ENCODE measurements at places on chromosomes 13 and 19.
A peak's percentile ranks its signal among the peaks of the same experiment; 100 is the strongest.

GRCh38 chr13:24038841-24039330 is 121.6 kb upstream of the SPATA13 start:
- DNase-seq, result peak; percentile 49

GRCh38 chr19:48530066-48530720 is 18.6 kb upstream of the LMTK3 start:
- no peak for DNase-seq

GRCh38 chr13:99981735-99982035 is at the start of gene ZIC2:
TSS of gene ZIC2 (plus strand) at chr13:99981784. CDS start at chr13:99982065, 281 bp downstream.
- no peak for DNase-seq

- DNase-seq, result no peak
Observed at GRCh38 chr13:75803164-75803611, 167.1 kb downstream of the LMO7 start.

GRCh38 chr19:19297759-19298158 is 22.6 kb downstream of the SUGP1 start:
- no peak for DNase-seq

- DNase-seq, result no peak
Observed at GRCh38 chr13:114166381-114167131, 12.5 kb upstream of the CFAP97D2 start.

DNA sequence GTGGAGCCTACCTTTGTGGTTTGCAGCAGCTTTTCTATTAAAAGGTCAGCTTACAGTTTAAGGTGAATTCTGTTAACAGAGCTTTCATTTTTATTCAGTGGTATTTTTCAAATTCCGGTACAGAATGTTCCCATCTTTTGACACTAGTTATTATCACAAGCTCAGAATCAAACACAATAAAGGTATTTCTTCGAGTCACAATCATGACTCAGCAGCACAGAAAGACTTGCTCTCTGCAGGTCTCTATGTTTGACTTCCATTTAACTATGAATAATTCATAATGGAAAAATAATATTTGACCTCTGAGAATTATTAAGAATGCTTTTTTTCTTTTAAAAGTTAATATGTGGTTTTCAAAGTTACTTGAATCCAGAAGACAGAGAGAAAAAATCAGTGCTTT is 28.2 kb downstream of the DACH1 start:
- peak; percentile 28 for DNase-seq

DNA sequence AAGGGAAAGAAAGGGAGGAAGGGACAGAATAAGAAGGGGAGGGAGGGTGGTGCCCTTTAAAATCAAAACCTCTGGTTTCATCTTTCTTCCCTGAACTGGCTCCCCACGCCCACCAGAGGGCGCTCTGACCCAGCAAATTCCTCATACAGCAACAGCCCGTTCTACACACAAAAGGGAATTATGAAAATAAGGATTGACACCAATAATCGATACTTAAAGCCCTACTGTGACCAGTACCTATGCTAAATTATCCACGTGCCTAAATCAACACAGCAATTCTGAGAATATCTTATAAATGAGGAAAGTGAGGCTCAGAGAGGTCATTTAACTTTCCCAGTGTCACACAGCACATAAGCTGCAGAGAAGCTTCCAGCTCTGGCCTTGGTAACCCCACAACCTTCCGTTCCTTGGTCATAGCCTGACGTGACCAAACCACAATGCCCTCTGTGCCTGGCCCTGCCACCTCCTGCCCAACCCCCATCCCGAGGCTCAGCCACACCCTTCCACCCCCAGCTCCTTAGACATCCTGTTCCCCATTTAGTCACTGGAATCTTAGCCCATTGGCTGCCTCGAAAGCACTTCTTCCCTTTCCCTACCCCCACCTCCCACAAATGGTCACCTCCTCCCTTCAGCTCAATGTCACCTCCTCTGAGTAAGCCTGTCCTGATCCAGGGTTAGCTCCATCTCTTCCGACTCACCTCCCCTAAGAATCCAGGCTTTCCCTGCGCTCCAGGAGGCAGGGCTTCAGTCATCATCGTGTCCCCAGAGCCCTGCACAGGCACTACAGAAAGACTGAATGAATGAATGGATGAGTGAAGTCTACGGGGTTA is 34.2 kb upstream of the PNMA8B start:
- DNase-seq, result peak; percentile 77

DNA sequence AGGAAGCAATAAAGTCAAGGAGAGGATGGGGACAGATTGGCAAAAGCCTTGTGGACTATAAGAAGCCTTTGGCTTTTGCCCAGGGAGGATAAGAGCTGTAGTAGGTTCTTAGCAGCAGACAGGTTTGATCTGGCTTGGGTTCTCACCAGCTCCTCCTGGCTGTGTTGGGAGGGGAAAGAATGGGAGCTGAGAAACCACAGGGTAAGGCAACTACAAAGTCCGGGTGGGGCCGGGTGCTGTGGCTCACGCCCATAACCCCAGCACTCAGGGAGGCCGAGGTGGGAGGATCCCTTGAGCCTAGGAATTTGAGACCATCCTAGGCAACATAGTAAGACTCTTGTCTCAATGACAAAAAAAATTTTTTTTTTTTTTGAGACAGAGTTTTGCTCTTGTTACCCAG is 20.6 kb downstream of the NECTIN2 start:
- DNase-seq, result no peak

DNA sequence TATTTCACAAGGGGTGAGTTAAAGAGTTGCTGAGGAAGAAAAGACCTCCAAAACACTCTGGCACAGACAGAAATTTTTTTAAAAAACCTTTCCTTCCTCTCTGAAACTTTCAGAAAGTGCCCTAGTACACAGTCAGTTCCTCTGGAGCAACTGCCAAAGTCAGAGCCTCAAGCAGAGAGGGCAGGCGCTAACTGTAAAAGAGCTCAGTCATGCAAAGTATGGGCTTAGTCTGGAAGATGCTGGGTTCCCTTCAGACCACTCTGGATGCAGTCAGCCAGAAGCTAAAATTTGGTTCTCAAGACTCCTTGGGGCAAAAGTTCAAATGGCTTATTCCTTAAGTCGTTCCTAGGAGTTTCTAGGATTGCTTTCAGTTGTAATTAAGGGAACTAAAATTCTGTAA is 671.6 kb downstream of the PCDH9 start:
- DNase-seq, result peak; percentile 79

GRCh38 chr19:56139847-56140582 is 1.1 kb upstream of the ZNF444 start:
- DNase-seq, result peak; percentile 11

- peak; percentile 51 for DNase-seq
Observed at GRCh38 chr19:16559780-16560276, 12.4 kb downstream of the SLC35E1 start.
